ENCODE measurements at places on chromosomes 1 and 21.

- DNase-seq = no peak
Observed at GRCh38 chr1:8816831-8817411, 519 bp downstream of the RERE start.

GRCh38 chr1:66732407-66733166 lies 19.7 kb upstream of the DYNLT5 start:
- DNase-seq = no peak

- no peak for DNase-seq
Observed at GRCh38 chr21:45995686-45996179, 14.2 kb downstream of the COL6A1 start.

DNA sequence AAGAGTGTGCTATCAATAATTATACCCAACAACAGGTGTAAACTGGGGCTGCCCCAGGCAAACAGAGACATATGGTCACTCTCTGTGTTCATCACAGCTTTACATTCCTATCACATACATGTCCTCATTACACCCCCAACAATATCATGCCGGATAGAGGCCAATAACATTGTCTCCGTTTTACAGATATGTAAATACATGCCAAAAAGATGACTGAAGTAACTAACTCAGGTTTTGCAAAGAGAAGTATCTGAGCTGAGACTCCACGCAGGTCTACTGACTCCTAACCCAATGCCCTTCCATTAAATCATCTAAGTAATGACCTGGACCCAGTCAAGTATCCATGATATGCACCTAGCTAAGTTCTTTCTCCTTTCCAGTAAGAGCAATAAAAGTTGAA lies 55.0 kb downstream of the JAK1 start:
- no peak for DNase-seq

DNA sequence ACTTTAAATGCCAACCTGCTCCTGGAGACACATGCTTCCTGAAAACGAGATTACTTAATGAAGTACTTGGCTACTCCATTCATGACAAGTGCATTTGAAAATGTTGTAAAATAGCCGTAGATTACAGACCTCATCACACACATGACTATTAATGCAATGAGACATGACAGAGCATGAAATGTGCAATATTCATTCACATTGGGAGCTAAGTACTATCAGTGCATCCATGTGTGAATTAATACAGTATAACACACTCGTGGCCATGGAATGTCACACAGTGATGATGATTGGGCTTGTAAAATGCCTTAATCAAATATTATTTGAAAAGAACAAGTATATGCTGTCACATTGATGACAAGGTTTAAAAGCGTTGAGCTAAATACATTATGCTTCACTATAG lies 407.0 kb downstream of the AMY1C start:
- no peak for DNase-seq

GRCh38 chr1:161506336-161507223 lies 1.3 kb downstream of the FCGR2A start:
- DNase-seq = no peak

- DNase-seq = peak; percentile 53
Observed at GRCh38 chr1:234893725-234894630, 234.7 kb downstream of the TOMM20 start.

DNA sequence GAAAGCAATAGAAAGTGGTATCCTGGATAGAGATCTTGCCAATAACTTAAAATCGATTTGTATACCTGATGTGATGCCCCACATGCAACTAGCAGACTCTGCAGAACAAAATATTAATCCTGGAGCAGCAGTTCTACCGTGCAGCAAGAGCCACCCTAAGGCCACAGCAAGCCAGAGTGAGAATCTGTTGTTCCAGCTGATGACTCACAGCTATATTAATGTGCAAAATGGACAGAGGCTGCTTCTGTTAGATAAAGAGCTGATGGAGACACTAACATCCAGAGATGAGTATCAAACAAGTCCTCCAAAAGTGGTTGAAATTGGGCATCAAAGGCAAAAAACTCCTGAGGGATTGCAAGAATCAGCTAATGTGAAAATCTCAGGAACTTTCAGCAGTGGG lies 127.8 kb downstream of the MACF1 start:
- no peak for DNase-seq

DNA sequence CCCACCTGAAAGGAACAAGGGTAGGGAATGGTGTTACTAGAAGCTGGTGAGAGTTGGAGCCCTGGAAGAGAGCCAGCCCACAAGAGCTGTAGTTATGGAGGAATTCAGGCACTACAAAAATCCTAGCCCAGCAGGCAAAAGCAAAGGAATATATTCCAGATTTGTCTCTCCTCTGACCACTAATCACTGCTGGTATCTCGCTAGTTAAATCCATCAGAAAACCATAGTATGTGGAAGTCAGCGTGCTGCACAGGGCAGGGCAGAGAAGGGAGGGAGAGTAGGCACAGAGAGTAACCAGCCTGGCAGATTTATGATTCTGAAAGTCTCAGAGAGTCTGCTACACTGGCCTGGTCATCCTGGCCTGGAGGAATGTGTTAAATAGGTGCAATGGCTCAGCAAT lies 88.6 kb downstream of the SELENOF start:
- DNase-seq = no peak

GRCh38 chr1:54510715-54511270 lies 37.2 kb upstream of the ACOT11 start:
- DNase-seq = no peak

DNA sequence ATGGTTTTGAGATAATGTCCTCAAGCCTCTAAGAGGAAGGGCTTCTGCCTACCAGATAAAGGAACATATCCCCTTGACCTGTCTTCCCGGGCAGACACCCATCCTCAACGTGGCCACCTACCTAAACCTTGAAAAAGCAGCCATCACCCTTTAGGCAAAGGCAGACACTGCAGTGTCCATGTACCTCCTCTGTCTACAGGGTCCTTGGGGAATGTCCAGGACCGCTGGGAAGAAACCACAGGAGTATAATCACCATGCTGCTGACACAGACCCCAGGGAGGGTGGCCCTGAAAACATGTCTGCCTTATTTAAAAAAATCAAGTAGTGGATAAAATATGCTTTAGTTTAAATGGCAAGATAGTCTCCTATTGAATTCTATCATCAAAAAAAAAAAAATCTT lies 16.6 kb downstream of the BCAR3 start:
- DNase-seq = no peak

DNA sequence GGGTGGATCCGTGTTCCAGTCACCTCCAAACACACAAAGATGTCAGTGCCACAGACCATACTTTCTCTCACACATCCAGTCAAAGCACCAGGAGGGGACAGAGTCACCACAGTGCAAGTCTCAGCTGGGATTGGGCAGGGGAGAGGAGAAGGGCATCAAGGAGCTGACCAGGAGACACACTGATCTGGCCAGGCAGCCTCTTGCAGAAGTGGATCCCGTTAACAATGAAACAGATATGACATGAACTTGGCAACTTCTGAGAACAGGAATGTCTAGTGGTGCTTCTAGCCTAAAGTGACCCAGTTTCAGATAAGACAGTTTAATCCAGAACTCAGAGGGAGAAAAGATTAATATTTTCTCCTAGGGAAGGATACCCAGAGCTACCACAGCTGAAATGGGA lies 71.0 kb downstream of the HIVEP3 start:
- DNase-seq = no peak

DNA sequence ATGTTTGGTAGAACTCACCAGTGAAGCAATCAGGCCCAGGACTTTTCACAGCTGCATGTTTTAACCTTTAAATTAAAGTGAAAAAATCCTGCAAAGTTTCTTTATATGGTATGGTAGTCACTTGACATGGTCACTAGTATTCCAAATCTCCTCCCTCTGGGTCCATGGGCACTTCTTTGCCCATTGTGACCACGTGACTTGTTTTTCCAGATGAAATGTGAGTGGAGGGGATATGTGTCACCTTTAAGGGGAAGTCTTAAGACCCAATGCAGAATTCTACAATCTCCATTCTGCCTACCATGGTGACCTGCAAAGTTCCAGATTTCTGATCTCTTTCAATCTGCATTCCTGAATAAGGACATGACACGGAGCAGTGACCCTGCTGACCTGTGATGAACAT lies 152.8 kb downstream of the C1orf21 start:
- DNase-seq = no peak

DNA sequence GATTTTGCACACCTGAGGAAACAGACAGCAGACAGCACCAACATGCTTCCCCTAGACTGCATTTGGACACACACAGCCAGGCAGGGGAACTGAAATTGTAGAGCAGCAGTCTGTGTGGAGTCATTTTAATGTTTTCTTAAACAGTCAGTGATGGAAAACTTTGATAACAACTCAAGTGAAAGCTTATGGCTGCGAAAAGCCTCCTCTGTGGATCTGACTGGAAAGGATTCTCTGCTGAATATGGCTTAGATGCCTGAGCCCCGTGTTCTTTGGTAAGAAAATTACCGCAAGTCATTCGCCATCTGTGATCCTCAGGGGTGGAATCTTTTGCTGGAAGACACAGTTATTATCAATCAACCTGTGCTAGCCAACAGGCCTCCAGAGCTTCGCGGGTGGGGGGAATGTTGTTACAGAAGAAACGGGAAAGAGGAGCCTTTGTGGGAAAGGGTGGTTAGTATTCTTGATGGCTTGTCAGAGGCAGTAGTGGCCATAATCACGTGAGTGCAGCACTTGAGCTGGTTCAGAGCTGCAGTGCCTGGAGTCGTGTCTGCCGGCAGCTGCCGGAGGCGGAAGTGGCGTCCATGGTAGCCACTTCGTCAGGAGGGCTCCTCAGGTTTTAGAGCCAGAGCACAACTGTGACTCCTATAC lies 204.7 kb downstream of the ST6GALNAC3 start:
- DNase-seq = no peak

DNA sequence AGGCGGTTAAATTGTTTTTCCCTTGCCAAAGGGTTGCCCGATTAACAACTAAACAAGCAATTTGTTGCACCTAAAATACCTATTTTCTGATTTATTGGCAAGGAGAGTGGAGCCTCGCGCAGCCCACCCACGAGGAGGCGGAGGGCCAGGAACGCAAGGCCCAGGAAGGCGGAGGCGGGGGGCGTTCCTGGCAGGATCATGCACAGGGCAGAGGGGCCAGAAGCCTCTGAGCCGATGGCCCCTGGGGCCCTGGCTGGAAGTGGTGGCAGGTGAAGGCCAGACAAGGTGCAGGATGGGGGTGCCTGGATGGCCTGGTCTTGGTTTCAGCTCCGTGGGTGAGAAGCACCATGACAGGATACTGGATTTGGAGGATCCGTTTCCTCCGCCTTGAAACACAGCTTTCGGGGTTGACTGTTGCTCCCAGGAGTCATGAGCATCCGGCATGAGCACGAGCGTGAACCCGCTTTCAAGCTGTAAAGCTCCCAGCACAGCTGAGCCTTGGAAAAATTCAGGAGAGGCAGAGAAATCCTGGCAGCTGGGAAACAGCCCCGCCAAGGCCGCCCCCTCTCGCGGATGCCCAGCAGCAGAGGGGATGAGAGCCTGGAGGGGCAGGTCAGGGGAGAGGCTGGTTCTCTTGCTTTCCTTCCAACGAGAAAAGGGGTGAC lies 35.0 kb downstream of the AJAP1 start:
- DNase-seq = no peak

- no peak for DNase-seq
Observed at GRCh38 chr1:62175568-62176179, 19.0 kb upstream of the L1TD1 start.

GRCh38 chr1:9590945-9591668 lies 2.4 kb downstream of the TMEM201 start:
- no peak for DNase-seq

GRCh38 chr1:207849646-207850045 lies 61.3 kb downstream of the CD34 start:
- DNase-seq = no peak

DNA sequence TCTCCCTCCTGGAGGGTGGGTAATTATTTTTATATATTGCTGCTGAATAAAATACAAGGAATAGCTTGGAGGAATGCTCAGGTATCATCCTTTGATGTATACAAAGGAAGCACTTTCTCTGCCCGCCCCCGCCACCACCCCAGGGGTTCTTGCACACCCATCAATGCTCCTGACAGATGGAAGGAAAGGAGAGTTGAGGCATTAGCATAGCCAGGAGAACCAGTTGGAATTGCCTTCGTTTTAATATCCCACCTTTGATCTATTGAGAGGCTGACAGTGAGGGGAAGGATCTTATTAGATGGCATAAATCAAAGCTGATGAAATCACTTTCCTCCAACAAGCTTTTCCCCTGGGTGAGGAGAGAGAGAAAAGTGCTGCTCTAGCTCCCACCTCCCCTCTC lies 71.1 kb downstream of the LGR6 start:
- no peak for DNase-seq

GRCh38 chr1:43954036-43954435 lies 7.3 kb downstream of the IPO13 start:
- no peak for DNase-seq

- DNase-seq = no peak
Observed at GRCh38 chr21:27380303-27380702, 413.4 kb upstream of the ADAMTS5 start.

DNA sequence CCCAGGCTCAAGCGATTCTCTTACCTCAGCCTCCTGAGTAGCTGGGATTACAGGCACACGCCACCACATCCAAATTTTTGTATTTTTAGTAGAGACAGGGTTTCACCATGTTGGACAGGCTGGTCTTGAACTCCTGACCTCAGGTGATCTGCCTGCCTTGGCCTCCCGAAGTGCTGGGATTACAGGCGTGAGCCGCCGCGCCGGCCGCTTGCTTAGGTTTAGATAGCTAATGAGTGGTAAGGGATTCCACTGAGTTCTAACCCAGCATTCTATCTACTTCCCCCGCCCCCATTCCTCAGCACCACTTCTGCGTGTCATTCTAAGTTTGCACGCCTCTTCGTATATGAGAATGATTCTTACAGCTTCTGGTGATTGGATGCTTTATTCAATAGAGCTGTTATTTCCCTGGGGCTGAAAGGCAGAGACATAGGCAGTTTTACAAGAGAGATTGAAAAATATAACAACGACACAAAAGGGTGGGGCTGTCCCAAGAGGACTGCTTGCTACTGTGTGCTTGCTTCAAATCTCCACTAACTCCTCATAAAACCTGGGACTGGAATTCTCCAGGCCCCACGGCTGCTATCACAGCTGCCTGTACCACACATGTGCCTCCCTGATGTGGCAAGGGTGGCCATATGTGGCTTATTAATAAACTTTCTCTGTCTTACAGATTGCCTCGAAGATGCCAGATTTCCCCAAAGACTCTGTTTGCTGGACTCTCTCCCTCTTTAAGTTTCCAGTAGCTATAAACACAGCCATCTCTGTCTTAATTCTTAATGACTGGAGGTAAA lies 23.7 kb upstream of the GREM2 start:
- no peak for DNase-seq

- no peak for DNase-seq
Observed at GRCh38 chr21:43352568-43353281, 74.2 kb downstream of the SIK1 start.

DNA sequence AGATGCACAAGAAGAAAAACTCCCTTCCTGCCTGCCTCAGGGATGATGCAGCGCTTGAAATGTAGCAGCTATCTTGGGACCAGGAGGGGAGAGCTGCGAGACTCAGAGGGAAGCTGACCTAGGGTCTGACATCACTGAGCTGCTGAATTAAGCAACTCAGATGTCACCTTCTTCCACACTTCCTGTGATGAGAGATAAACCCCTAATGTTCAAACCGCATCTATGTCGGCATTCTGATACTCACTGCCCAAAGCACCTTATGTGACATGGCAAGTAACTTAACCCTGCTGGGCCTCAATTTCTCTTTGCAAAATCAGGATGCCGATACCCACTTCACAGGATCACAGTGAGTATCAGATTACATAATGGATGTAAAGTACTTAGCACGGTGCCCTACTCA lies 9.1 kb upstream of the AK2 start:
- no peak for DNase-seq
